ENCODE measurements at places on chromosomes 6 and 20.

DNA sequence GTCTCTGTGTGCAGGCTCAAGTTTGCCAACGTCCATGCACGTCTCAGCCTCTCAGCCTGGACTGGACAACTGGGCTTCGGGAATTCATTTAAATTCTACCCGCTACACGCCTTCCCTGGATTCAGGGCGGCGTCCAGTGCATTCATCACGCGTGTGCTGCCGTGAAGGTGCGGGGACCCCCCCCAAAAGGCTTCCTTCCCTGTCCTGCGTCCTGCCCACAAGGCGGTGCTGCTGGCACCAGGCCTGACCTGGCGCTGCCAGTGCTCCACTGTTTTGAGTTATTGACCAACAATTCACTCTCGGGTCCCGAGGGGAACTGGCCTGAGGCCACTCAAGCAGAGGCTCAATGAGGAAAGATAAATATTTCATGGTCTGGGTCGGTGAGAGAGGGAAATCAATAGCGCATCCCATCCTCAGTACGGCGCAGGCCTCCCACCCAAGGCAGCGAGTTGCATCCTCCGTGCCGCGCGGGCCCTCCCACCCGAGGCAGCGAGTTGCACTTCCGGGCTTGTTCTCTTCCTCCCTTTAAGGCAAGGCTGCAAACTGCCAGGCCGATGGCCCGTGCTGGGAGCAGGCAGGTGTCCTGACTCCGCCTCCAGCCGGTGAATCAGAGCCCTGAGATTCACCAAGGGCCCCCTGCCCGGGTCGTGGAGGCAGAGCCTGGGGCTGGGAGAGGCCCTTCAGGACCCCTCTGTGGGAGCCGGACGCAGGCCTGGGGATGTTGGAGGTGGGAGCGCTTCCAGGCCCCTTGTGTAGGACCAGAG lies 22.8 kb upstream of the BHLHE23 start:
- DNase-seq = no peak

DNA sequence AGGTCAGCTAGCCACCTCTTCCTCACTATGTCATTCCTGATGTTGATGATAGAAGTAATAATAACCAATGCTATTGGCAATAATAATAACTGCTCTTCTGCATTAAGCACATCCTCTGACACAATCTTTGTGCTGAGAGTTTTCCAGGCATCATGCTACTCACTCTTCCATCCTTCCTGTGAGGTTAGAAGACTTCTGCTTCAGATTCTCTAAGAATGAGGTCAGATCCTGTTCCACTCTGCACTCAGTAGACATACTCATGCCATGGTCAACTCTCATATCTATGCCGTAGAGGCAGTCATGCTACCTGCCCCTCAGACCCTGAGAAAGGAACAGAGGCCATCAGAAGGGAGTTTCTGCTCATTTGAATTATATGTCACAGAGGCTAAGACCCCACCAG lies 98.1 kb upstream of the TOP1 start:
- no peak for DNase-seq

- no peak for DNase-seq
Observed at GRCh38 chr6:26471970-26472369, 14.2 kb downstream of the BTN2A1 start.

DNA sequence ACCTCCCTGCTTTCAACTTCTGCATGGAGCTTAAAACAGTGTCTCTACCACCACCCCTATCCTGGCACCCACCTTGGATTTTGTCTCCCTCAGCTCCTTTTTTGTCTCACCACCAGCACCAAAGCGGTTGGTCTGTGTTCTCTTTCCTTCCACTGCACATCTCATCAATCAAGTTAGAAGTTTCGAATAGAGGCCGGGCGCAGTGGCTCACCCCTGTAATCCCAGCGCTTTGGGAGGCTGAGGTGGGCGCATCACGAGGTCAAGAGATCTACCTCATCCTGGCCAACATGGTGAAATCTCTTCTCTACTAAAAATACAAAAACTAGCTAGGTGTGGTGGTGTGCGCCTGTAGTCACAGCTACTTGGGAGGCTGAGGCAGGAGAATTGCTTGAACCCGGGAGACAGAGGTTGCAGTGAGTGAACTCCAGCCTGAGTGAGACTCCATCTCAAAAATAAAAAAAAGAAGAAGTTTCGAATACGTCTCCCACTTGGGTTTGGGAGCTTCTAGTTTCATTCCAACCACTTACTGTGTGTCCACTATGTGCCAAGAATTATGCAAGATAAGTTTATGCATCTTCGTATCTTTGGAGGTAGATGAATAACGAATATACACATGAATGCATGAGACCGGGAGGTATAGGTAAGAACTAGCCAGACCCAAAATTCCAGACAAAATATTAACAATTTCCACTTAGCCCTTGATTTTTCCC lies 5.9 kb downstream of the PCED1A start:
- DNase-seq = no peak

GRCh38 chr20:57573894-57574293 lies 13.0 kb downstream of the PCK1 start:
- no peak for DNase-seq

DNA sequence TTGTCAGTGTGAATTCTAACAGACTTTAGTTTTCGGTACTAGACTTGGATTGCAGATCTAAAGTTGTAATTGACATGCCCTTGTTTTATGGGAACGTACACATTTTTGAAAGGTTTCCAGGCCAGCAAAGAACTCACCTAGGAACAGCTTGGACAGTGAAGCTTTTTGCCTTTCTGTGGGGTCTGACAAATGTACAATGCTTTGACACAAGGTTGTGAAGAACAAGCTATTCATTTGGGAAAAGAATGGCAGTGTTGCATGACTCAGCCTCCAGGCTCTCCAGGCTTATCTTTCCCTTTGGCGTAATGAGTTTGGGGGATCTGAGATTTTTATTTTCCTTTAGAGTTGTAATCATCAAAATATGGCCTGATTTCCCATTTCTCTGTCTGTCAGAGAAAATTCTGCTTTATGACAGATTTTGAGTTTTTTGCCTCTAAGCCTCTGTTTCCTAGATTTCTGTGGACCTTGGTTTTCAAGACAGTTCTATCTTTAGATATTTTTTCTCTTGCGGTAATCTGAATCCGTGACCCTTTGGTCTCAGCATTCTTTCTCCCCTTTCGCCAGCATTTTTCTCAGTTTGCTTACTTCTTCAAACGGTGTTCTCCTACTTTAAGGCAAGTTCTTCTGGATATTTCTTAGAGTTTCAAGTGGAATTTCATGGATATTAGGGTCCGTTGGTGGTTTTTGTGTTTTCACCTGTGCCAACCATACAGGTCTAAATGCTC lies 221.0 kb downstream of the ADGB start:
- DNase-seq = no peak

- DNase-seq = no peak
Observed at GRCh38 chr6:9095137-9095536, 659.8 kb upstream of the SLC35B3 start.
